NCI-H187 (cell line): ENCODE measurements at places on chromosomes 12 and 14.
A peak's percentile ranks its signal among the peaks of the same experiment; 100 is the strongest.

DNA sequence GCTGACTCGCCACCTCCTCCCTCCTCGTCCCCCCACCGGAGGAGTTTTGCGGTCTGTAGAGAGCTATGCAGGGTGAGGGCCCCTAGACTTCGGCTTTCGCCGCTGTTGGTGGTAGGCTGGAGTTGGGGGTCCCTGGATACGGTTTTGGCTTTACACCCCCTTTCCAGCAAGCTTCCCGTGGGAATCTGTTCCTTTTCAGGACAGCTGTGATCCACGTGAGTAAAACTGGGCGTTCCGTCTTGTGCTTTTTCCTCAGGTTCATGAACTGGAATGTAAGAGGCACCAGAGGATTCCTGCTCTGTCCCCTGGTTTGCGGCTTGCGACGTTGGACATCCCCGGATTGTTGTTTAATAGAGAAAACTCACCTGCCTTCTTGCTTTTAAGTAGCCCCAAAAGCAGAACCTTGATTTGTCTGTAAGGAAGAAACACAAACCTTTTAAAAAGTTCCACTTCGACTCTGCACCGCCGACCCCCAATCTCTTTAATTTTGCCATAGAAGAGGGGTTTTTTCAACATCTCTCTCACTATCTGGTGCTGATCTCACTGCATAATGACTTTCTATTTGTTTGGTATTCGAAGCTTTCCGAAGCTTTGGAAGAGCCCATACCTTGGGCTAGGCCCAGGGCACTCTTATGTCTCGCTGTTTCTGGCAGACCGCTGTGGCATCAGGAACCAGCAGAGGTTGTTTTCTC lies 490 bp downstream of the PRORP start:
- DNase-seq: peak; percentile 66

- DNase-seq: no peak
These were observed 7.6 kb downstream of the WSCD2 start for GRCh38 chr12:108136697-108137096.

DNA sequence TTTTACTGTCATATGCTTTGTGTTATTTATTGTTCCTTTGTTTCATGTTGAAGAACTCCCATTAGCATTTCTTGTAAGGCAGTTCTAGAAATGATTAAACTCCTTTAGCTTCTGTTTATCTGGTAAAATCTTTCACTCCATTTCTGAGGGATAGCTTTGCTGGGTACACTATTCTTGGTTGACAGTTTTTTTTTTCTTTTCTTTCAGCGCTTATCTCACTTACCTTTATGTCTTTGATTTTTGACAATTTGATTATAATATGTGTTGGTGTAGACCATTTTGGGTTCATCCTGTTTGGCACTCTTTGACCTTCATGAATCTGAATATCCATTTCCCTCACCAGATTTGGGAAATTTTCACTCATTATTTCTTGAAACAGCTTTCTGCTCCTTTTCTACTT lies 16.2 kb downstream of the FBXO33 start:
- DNase-seq: no peak

- no peak for DNase-seq
These were observed 86.8 kb downstream of the RFLNA start for GRCh38 chr12:124381456-124382296.

- no peak for DNase-seq
These were observed 139.0 kb upstream of the CCDC198 start for GRCh38 chr14:57632649-57633048.
